Bronchial epithelial cell (primary cell): ENCODE measurements at places on chromosomes 2 and 18.

DNA sequence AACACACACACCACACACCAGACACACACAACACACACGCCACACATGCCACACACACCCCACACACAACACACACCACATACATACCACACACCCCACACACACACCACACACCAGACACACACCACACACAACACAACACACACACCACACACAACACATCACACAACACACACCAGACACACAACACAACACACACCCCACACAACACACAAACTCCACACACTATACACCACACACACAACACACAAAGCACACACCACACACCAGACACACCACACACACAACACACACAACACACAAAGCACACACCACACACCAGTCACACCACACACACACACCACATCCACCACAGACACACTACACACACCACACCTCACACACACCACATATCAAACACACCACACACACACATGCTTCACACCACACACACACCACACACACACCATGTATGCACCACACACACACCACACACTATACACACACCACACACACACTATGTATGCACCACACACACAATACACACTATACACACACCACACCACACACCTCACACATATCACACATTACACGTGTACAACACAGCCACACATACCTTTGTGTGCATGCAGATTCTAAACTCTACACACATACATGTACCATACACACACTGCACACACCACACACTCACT is 72.2 kb downstream of the TMEM18 start:
- no peak for DNase-seq

- DNase-seq, result no peak
Observed at GRCh38 chr2:10284108-10284870, 18.4 kb upstream of the HPCAL1 start.

GRCh38 chr2:181471226-181471625 is 14.0 kb downstream of the ITGA4 start:
- peak; percentile 20 for DNase-seq

- no peak for DNase-seq
Observed at GRCh38 chr2:16716944-16717343, 51.3 kb upstream of the CYRIA start.

GRCh38 chr2:31079665-31080064 is 58.6 kb downstream of the GALNT14 start:
- no peak for DNase-seq

GRCh38 chr2:71102981-71103681 is 26.9 kb downstream of the MCEE start:
- DNase-seq, result peak; percentile 26

GRCh38 chr2:60780721-60781120 is 24.7 kb downstream of the PAPOLG start:
- DNase-seq, result no peak

GRCh38 chr2:24915796-24916195 is 4.2 kb downstream of the ADCY3 start:
- DNase-seq, result no peak

- peak; percentile 60 for DNase-seq
Observed at GRCh38 chr2:60555066-60555782, 1.8 kb upstream of the BCL11A start.

DNA sequence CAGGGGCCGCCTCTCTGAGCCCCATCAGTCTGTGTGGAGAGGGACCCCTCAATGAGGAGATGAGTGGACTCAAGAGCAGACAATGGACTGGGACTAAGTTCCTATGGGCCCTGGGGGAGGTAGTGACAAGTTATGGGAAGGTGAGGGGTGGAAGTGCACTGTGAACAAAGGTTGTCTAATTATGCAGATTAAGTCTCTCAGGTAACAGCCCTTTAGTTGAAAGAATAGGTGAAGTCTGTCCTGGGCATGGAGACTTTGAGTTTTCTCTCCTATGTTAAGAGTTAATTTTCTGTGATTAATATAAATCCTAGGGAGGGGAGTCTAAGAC is 243.8 kb downstream of the FAM210A start:
- no peak for DNase-seq

GRCh38 chr18:31744321-31745067 is 16.2 kb downstream of the SLC25A52 start:
- DNase-seq, result no peak

DNA sequence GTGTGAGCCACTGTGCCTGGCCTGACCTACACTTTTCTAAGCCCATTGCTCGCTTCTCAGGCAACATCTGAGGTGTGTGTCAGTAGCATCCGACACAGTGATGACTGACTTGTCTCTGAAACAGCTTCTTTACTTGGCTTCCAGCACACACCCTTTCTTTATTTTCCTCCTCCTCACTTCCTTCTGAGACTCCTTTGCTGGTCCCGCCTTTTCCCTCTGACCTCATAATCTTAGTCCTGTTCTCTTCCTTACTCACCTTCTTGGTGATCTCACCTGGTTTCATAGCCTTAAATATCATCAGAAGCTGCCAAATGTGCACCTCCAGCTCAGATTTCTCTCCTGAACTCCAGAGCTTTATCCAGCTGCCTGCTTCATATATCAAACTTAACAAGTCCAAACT is 66.6 kb upstream of the PELI1 start:
- peak; percentile 100 for DNase-seq

DNA sequence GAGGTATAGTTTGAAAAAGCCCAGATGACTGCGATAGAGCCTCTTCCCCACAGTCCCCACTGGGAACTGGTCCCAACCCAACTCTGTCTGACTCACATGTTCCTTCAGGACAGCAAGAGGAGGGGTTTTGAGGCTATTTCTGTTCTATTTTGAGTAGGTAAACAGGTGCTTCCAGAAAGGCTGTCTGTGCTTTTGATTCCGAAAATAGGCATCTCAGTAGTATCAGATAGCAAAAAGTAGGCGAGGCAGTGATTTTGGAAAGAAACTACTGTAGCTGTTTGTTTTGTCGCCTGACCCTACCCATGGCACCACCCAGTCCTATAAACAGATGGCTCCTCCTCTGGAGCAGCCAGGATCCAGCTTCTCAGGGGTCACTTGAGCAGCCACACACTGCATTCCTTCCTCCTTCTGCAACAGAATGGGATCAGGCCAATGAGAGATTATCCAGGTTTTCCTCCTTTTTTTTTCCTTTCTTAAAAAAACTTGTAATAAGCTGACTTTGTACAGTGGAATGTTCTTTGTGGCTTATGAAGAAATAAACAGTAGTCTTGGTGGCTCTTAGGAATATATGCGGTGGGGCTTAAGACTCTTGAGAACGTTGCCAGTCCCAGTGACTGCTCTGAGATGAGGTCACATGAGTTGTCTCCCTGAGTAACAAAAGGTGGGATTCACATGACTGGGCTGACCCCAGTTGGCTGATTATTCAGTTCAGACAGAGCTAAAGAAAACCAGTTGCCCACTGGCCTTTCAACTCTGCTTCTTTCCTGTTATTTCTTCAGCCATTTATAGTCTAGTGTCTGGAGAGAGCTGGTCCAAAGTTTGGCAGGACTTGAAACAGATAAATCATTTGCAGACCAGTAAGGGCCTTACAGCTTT is 98.6 kb downstream of the KCNS3 start:
- DNase-seq, result peak; percentile 61
